ENCODE measurements at places on chromosomes 1 and 21. TPM values are rescaled to one million over a fixed set of nuclear protein-coding genes. Genes with fewer than 3 reads are reported as not detected.

DNA sequence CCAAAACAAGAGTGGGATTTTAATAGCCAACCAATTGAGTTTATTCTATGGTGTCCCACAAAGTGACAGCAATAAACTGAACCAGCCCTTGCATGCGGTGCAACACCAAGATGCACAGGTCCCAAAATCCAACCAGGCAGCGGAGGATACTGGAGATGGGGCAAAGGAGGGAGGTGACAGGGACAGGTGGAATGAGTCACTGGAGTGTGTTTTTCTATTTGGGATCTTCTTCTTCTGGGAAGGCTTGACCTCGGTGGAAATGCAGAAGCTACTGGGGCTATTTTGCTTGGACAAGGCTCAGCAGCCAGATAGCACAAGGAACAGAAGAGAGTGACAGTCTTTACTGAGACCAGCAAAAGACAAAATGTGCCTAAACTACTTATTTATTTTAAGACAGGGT, 97.5 kb downstream of the PLXNA2 start:
- no peak overlapping the region for H3K4me3 ChIP-seq
- DNase-seq: no peak
- H3K36me3 ChIP-seq: no peaks in the 10 kb centered on the region
- no peak overlapping the region for H3K27ac ChIP-seq
- H3K27me3 ChIP-seq: no peaks in the 10 kb centered on the region

DNA sequence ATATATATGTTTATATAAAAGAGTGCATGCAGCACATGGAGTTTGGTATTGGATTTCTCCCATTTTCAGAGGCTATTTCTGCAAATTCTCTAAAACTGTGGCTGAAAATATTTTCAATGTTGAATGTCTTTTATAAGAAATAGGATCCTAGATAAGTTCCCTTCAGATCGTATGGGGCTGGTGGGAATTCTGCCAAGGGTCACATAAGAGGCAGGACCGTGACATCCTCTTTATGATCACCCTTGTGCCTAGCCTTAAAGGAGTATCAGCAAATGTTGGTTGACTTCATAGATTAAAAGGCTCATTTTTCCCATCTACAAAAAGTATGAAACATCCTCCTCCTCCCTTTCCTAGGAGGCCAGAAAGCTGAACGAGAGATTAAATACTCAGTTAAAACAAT, 1.3 kb upstream of the IFNAR2 start:
- H3K36me3 ChIP-seq: no peaks in the 10 kb centered on the region
- DNase-seq: no peak
- H3K27me3 ChIP-seq: no peaks in the 10 kb centered on the region
- no peak overlapping the region for H3K27ac ChIP-seq

DNA sequence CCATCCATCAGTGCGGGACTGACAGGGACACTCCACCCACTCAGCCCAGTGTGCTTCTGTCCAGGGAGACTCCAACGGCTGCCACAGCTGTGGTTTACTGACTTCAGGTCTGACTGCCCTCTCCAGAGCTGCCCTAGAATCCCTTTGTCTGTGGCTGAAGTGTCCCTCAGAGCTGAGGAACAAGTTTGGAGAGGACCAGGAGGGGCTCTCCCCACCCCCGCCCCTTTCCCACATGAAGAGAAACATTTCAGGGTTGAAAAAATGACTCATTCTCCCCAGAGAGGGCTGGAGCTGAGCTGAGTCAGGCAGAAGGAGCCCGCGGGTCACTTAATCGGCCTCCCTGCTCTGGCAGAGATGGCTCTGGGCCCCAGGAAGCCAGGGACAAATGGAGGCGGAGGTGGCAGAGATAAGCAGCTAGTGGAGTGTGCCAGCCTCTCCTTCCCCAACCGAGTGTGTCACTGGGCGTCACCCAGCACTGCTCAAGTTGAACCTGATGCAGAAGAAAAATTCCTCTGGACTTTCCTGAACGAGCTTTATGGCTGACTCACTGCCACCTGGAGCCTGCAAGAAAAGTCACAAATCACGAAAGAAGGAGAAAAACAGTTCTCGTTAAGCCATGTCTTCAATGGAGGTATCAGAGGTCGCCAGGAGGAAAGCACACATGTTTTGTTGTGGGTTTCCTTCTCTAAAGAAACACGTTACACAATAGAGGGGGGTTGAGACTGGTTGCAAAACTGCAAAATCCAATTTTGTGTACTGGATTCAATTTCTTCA, 34.3 kb upstream of the ECE1 start:
- peak; percentile 91 for DNase-seq
- peaks cover 86% of the 10 kb centered on the region for H3K4me1 ChIP-seq
- H3K27ac ChIP-seq: peak overlapping the region; percentile 74
- peak overlapping the region; percentile 2 for H3K4me3 ChIP-seq
- no peaks in the 10 kb centered on the region for H3K27me3 ChIP-seq
- no peaks in the 10 kb centered on the region for H3K36me3 ChIP-seq

DNA sequence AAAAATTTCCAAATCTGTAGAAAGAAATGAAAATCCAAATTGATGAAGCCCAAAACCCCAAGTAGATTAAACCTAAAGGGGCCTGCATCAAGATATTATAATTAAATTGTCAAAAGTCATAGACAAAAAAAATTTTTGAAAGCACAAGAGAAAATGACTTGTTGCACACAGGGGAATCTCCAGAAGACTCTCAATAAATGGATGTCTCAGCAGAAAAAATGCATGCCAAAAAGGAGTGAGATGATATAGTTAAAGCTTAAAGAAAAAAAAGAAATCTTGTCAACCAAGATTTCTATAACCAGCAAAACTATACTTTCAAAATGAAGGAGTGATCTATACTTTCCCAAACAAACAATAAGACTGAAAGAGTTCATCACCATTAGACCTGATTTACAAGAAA, 393.2 kb upstream of the SPAG17 start:
- no peaks in the 10 kb centered on the region for H3K36me3 ChIP-seq
- H3K27ac ChIP-seq: no peak overlapping the region
- no peak overlapping the region for H3K4me3 ChIP-seq

- peaks cover 4% of the 10 kb centered on the region for H3K4me1 ChIP-seq
- DNase-seq: no peak
- H3K27ac ChIP-seq: no peak overlapping the region
- H3K36me3 ChIP-seq: no peaks in the 10 kb centered on the region
These were observed 24.9 kb downstream of the NGF start for GRCh38 chr1:115313182-115313581.

DNA sequence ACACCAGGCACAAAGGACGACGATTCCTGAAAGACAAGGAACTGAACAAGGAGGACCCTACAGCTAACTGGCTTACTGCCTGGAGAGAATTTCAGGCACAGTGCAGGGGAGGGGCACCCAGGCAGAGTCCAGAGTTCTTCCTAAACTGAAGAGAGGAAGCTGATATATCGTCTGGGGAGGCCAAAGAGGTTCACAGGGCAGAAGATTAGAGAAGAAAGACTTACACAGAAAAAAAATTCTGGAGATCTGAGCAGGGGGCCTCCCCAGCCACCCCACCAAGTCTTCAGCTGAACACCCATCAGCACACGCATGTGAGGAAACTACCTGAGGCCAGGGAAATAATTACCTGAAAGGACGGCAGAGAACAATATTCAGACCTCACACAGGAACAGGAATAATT, 24.6 kb downstream of the SORT1 start:
- DNase-seq: no peak
- no peaks in the 10 kb centered on the region for H3K36me3 ChIP-seq
- H3K4me3 ChIP-seq: no peak overlapping the region

DNA sequence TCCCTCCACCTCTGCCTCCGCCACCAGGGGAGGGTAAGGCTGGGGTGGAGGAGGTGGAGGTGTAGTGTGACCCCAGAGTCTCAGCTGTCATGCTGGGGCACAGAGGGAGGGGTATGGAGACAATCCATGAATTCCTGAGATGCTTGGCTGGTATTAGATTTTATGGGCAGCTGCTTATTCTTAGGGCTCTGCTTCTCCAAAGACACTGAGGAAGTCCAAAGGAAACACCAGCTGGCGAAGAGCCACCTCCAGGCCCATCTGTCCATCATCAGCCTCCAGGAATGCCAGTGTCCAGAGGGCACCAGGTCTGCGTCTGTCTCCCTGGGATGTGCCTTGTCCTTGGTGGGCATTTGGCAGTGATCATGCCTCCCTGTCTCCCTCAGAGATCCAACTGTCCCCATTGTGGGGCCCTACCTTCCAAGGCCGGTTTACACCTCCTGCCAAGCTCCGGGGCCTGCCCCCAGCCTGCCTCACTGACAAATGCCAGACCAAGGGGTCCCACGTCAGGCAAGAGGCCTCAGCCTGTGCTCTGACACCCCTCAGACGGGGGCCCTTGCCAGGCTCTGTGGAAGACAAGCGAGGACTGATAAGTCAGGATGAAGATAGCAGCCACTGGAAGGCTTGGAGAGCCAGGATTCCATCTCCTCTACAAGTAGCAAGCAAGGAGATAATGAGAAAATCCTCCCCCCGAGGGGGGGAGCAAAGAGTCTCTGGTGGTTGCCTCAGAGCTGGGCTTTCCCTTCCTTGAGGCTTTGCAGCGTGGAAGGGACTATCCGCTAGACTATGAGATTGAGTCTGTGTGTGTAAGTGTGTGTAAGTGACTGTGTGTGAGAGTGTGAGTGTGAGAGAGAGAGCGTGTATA, 1.6 kb downstream of the TNNI1 start:
- no peak for DNase-seq
- no peak overlapping the region for H3K27ac ChIP-seq
- no peaks in the 10 kb centered on the region for H3K27me3 ChIP-seq
- no peak overlapping the region for H3K4me3 ChIP-seq

DNA sequence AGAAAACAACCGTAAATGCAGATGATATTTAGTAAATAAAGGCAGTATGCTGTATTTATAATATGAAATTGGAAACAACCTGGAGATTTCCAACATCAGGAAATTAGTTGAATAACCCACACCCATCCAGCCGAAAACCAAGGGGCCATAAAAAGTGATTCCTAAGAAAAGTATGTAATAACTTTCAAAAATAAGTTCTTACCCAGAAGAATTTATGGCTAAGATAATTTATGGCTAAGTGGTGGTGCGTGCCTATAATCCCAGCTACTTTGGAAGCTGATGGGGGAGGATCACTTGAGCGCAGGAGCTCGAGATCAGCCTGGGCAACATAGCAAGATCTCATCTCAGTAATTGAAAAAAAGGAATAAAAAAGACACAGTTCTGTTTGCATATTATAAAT, 43.2 kb downstream of the TMCO4 start:
- peaks cover 17% of the 10 kb centered on the region for H3K36me3 ChIP-seq
- H3K4me3 ChIP-seq: no peak overlapping the region
- no peaks in the 10 kb centered on the region for H3K27me3 ChIP-seq
- no peak overlapping the region for H3K27ac ChIP-seq
- DNase-seq: no peak

GRCh38 chr1:13788795-13789194, 88.8 kb downstream of the PRDM2 start:
- peaks cover 7% of the 10 kb centered on the region for H3K4me1 ChIP-seq
- H3K27me3 ChIP-seq: no peaks in the 10 kb centered on the region
- no peak for DNase-seq
- no peak overlapping the region for H3K4me3 ChIP-seq
- H3K27ac ChIP-seq: no peak overlapping the region

DNA sequence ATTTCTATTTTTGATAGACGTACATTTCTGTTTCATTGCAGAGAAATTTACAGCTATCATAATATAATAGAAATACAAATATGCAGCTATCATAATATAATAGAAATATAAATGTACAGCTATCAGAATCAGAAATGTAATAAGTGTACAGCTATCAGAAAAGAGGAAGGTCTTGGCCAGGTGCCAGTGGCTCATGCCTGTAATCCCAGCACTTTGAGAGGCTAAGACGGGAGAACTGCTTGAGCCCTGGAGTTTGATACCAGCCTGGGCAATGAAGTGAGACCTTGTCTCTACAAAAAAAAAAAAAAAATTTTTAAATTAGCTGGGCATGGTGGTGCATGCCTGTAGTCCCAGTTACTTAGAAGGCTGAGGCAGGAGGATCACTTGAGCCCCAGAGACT, 37.9 kb downstream of the PIGM start:
- H3K36me3 ChIP-seq: no peaks in the 10 kb centered on the region
- H3K27ac ChIP-seq: no peak overlapping the region
- peaks cover 3% of the 10 kb centered on the region for H3K4me1 ChIP-seq
- DNase-seq: no peak
- no peak overlapping the region for H3K4me3 ChIP-seq
- H3K27me3 ChIP-seq: no peaks in the 10 kb centered on the region

DNA sequence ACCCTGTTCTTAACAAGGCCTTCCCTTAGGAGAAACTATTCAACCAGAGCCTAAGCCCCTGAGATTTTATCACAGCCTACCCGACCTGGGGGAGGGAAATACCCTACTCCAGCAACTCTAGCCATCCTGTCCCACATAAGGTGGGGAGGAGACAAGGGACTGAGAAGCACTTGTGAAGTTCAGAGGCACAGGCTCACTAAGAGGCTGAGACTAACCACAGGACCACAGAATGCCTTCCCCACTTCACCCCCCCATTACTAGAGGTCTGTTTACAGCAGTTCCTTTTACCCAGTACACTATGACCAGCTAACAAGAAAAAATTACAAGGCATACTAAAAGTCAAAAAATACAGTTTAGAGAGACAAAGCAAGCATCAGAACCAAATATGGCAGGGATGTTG, 86.8 kb downstream of the TEX35 start:
- DNase-seq: no peak
- H3K4me1 ChIP-seq: no peaks in the 10 kb centered on the region
- no peak overlapping the region for H3K27ac ChIP-seq
- H3K27me3 ChIP-seq: no peaks in the 10 kb centered on the region
- no peak overlapping the region for H3K4me3 ChIP-seq
- no peaks in the 10 kb centered on the region for H3K36me3 ChIP-seq

GRCh38 chr1:192809307-192810252, 741 bp downstream of the RGS2 start:
- peak overlapping the region; percentile 90 for H3K4me3 ChIP-seq
- peak; percentile 69 for DNase-seq
- peak overlapping the region; percentile 93 for H3K27ac ChIP-seq
- peaks cover 32% of the 10 kb centered on the region for H3K4me1 ChIP-seq
- H3K36me3 ChIP-seq: peaks cover 9% of the 10 kb centered on the region

GRCh38 chr1:9482816-9483572, 56.3 kb upstream of the SLC25A33 start:
- DNase-seq: no peak
- H3K36me3 ChIP-seq: no peaks in the 10 kb centered on the region
- H3K27me3 ChIP-seq: no peaks in the 10 kb centered on the region
- H3K4me1 ChIP-seq: peaks cover 3% of the 10 kb centered on the region

- no peaks in the 10 kb centered on the region for H3K36me3 ChIP-seq
- peaks cover 23% of the 10 kb centered on the region for H3K4me1 ChIP-seq
- DNase-seq: no peak
- H3K4me3 ChIP-seq: no peak overlapping the region
- peak overlapping the region; percentile 76 for H3K27ac ChIP-seq
These were observed 136.2 kb downstream of the PSMG1 start for GRCh38 chr21:39047046-39047445.

SSU72 gene
- 110 TPM for total RNA-seq

TRIM67 gene
- 0.21 TPM for total RNA-seq

ABCD3 gene
- total RNA-seq: 42.7 TPM

FBXO44 gene
- total RNA-seq: 28.1 TPM

ISG20L2 gene
- total RNA-seq: 39.0 TPM

TNFRSF25 gene
- 132 TPM for total RNA-seq

CELA3B gene
- total RNA-seq: not detected

BSDC1 gene
- 96.0 TPM for total RNA-seq
